ENCODE measurements at places on chromosomes 11 and 22. TPM values are rescaled to one million over a fixed set of nuclear protein-coding genes. Genes with fewer than 3 reads are reported as not detected.

THRSP gene
- total RNA-seq, result not detected

IL18 gene
- total RNA-seq, result 0.59 TPM

DNA sequence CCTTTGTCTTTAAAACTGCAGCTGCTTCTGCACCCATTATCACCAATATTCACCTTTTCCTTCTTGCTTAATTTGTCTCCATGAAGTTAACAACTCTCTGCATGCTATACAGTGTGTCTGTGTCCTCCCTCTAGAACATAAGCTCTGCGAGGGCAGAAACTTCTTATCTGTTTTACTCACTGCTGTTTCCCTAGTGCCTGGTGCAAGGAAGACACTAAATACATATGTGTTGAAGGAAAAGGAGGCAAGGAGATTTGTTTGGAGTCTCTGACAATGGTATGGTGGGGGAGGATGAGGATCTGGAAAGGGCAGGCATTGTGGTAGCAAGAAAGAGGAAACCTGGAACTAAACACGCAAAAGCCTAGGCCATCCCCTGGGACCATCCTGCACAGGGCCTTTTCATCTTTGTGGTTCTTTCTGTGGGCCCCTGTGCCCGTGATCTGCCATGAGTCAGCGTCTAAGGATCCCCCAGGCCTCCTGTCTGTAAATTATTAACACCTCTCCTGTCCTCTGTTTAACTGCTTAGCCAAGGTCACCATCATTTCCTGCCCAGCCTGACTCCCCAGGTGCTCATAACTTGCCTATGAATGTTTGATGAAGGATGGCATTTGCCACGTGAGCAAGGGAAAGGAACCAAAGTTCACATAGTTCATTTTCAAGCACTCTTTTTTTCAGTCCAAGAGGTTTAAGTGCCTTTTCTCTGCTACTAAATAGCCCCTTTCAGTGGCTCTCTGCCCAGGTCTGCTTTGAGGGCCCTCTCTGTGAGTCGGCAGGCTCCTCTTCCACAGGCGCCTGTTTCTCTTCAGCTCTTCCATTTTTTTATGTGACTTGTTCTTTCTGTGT, 131.1 kb downstream of the RASSF10 start:
- H3K4me1 ChIP-seq, result peaks cover 12% of the 10 kb centered on the region
- peaks cover 36% of the 10 kb centered on the region for H3K27me3 ChIP-seq
- H3K27ac ChIP-seq, result no peak overlapping the region
- DNase-seq, result no peak

DNA sequence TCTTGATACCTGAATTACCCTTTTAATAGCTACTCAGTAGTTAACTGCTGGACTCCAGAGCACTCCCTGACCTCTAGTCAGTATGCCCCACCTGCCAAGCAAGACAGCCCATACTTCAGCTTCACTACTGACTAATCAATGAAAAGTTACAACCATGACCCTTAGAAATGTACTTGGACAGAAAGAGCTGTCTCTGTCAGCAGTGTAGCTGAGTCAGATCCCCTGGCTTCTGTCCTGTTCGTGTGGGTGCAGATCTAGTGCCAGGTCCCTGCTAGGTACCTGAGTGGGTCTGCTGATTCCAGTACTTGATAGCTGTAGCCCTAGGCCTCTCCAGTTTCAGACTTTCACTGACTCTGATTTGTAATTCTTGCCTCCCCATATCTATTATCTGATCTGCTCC, 265.8 kb upstream of the POU2AF2 start:
- H3K27me3 ChIP-seq, result no peaks in the 10 kb centered on the region
- H3K4me1 ChIP-seq, result no peaks in the 10 kb centered on the region
- no peak overlapping the region for H3K4me3 ChIP-seq
- H3K27ac ChIP-seq, result no peak overlapping the region
- no peaks in the 10 kb centered on the region for H3K36me3 ChIP-seq

GRCh38 chr22:43733138-43733537, 79.0 kb downstream of the EFCAB6 start:
- DNase-seq, result no peak
- no peak overlapping the region for H3K4me3 ChIP-seq
- H3K27ac ChIP-seq, result no peak overlapping the region
- H3K36me3 ChIP-seq, result no peaks in the 10 kb centered on the region
- no peaks in the 10 kb centered on the region for H3K27me3 ChIP-seq

GRCh38 chr22:30286813-30287647, 2.3 kb downstream of the CASTOR1 start:
- no peak overlapping the region for H3K4me3 ChIP-seq
- peaks cover 7% of the 10 kb centered on the region for H3K36me3 ChIP-seq
- DNase-seq, result peak; percentile 97
- H3K27me3 ChIP-seq, result no peaks in the 10 kb centered on the region

DNA sequence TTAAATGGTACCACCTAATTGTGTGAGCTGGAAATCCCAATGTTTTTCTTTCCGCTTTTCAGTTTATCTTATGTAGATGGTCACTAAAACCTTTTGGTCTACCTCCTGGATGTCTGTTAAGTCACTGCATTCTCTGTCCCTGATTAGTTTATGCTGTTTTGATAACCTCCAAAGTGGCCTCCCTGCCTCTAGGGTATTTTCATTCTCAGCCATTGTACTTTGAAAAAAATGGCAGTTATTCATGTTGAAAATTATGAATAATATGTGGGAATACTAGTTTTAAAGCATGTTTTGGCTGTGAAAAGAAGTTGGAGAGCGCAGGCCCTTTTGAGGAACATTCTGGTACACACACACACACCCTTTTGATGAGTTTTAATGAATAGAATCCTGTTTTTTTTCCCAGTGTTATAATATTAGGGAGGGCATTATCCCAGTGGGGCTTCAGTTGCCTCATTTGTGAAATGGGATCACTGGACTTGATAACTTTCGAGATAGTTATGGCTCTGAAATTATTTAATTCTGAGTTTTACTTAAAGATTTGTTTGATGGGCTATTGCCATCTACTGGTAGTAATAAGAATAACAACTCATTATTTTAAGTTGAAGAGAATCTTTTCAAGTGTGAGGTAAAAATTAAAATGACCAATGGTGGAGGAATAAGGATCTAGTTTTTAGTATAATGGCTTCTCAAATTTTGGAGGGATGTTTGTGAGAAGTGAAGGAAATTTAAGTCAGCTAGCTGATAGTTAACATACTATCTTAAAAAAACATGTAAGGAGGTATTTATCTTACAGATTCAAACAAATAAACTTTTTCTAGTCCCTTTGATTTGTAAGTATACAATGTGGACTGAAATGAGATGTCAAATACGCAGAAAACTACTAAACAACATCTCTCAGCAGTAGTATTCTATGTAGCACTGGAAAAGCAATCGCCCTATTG, 3.9 kb downstream of the FDX1 start:
- H3K4me1 ChIP-seq, result peaks cover 8% of the 10 kb centered on the region
- peak overlapping the region; percentile 19 for H3K4me3 ChIP-seq
- peaks cover 13% of the 10 kb centered on the region for H3K36me3 ChIP-seq

DNA sequence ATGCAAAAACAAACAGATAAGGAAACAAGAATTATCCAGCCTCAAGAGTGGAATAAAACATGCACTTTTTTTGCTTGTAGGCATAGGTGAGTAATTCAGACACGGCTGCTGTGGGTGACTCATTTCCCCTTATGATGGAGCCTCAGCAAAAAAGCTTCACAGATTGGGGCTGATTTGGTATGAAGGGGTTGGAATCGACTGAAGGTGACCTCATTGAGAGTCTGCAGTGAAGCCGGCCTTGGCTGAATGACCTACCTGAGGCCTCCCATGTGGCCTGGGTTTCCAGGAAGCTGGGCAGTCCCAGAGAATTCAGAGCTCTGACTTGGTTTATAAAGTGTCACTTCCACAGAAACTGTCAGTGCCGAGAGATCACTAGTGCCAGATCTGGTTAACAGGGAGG, 34.2 kb upstream of the VPREB1 start:
- no peaks in the 10 kb centered on the region for H3K4me1 ChIP-seq
- H3K27ac ChIP-seq, result no peak overlapping the region
- no peak for DNase-seq
- H3K36me3 ChIP-seq, result no peaks in the 10 kb centered on the region

DNA sequence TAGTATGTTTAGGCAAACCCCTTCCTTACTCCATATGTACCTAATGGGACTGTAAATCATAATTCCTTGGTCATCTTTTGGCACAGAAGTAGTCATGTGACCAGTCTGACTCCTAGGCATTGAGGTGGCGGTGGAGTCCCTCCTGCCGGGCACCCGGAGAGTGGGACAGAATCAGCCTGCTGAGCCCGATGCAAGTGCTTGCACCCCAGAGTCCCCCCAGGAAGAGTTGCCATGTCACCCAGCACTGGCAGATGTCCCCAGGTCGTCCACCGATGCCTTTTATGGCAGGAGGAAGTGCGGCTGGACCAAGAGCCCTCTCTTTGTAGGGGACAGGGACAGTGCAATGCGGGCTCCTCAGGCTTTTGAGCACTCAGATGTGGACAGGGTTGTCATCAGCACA, 500.3 kb downstream of the NELL1 start:
- no peaks in the 10 kb centered on the region for H3K36me3 ChIP-seq
- no peak for DNase-seq
- H3K27ac ChIP-seq, result no peak overlapping the region
- H3K4me3 ChIP-seq, result no peak overlapping the region
- H3K27me3 ChIP-seq, result no peaks in the 10 kb centered on the region

DNA sequence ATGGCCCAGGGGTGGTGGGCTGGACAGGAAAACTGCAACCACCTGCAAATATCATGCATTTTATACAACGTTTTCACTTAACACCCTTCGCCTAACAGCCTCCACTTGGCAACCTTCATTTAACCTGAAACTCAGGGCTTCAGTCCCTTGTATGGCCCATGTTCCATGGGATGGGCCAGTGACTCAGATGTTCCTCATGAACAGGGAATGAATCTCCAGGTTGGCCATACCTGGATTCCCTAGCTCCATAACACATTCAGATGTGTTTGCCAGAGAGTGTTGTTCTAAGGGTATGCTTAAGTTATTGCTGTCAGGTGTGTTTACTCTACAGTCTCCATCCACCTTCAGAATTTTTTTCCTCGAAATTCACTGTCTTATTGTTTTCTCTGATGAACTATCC, 316.9 kb downstream of the JRKL start:
- no peaks in the 10 kb centered on the region for H3K27me3 ChIP-seq
- H3K4me3 ChIP-seq, result no peak overlapping the region
- no peak for DNase-seq
- H3K4me1 ChIP-seq, result no peaks in the 10 kb centered on the region

DNA sequence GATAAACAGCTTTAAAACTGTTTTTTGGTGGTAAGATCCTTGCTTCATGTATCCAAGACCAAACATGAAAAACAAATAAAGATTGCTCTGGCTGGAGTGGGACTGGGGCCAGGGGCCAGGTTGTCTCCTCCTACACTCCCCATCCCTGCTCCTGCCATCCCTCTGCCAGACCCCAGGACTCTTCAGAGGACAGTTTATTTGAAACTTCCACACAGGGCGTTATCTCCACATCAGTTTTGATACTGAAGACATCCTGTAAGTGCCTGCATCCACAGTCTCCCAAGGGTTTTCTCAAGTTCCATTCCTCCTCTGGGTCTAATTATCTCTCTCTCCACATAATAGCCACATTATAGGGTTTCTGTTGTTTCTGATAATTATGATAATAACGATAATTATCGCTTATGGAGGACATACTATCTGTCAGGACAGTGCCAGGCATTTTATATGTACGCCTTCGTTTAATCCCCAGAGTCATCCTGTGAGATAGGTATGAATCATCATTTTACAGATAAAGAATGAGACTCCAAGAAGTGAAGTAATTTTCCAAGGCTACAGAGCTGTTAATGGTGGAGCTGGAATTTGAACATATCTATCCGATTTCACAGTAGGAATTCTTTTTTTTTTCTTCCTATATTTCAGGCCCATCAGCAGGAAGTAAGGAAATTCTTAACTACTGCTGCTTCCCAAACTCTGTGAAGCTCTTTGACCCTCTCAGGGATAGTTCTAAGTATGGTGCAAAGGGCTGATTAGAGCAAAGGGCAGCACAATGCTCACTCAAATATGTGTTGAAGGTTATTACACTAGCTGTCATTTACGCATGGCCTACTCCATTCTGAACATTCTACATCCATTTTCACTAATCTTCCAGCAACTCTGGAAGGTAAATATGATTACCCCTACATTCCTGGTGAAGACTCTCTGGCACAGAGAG, 488.0 kb upstream of the CCDC90B start:
- no peaks in the 10 kb centered on the region for H3K27me3 ChIP-seq
- no peak overlapping the region for H3K4me3 ChIP-seq
- DNase-seq, result no peak
- H3K4me1 ChIP-seq, result no peaks in the 10 kb centered on the region

All from endodermal cell (in vitro differentiated cells).